ENCODE measurements at places on chromosomes 6 and 20.
A peak's percentile ranks its signal among the peaks of the same experiment; 100 is the strongest.

DNA sequence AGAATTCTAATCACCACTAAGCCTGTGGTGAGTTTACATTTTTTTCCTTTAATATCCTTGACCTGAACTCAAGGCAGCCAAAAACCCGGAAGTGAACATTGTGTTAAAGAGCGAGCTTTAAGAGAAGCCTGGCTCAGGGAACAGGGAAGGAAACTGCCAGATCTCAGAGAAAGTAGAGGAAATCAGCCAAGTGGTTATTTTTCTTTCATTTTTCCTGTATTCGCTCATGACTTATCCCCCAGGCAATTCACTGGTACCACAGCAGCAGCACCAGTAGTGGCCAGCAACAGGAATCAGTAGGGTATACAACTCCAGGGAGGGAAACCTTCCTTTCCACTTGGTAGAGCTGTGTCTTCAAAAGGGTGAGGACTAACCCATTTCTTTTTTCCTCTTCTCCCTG lies 89.6 kb upstream of the HMGCLL1 start:
- DNase-seq: no peak

DNA sequence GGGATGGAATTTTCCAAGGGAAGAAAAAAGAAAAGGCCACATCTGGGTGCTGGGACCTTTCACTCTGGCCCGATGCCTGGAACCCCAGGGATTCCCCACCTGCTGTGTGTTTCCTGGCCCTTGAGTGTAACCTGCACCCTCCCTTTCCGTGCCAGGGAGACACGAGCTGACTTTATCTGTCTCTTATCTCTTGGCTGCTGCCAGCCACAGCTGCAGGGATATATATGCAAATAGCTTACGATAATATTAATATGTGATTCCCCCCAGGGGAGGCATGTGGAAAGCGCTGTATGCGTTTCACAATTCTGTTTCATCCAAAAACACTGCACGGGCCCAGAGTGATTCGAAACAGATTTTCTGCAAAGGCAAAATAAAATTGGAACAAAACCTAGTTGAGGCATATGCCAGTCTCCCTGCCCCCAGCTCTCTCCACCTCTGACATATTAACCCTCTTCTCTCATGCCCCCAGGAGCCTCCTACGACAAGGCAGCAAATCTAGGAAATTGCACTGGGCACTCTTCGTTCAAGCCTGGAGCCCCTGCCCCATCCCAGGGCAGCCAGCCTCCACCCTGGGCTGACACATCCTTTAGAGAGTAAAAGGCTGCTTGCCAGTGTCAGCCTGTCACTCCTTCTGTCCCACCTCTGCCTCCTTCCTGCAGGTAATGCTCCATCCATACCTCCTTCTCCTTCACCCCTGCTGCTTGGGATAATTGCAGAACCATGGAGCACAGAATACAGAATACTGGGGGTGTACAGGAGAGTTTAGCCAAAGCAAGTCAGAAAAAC lies 1.3 kb downstream of the RIPOR3 start:
- no peak for DNase-seq

GRCh38 chr6:116246089-116246488 lies 7.8 kb downstream of the TSPYL4 start:
- DNase-seq: peak; percentile 32

DNA sequence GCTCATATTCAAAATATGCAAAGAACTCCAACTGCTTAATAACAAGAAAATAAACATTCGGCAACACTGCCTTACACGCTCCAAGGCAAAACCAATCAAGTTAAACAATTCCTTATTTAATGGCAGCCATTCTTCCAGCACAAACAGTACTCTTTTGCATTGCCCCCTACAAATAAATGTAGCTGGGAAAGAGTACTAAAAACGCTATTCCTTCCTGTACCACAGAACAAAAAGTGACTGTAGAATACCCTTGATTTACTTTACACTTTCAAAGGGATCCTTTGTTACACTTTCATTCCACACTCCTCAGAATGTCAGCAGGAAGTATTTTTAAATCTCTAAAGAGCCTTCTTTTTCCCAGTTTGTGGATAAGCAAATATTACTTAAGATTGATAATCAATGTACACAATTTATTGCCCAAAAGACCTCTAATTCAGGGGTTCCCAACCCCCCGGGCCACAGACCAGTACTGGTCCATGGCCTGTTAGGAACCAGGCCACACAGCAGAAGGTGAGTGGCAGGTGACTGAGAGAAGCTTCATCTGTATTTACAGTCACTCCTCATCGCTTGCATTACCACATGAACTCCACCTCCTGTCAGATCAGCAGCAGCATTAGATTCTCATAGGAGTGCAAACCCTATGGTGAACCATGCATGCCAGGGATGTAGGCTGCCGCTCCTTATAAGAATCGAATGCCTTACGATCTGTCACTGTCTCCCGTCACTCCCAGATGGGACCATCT lies 51.6 kb downstream of the MBOAT1 start:
- peak; percentile 21 for DNase-seq

DNA sequence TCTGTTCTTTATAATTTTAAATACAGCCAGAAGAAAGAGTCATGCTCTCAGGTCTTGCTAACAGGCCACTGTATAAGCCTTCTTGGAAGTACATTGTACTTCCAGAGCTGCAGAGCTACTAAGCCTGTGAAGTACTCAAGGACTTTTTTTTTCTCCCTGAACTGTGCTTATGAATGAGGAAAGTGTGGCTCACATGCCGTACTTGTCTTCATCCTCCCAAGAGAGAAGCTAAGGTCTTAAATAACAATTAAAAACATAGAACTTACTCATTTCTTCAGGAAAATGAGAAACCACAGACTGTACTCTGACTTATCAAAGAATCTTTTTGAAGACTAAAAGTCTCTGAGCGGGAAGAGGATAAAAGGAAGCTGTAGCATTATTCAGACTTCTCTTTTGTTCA lies 218.3 kb downstream of the HTR1B start:
- no peak for DNase-seq

- peak; percentile 98 for DNase-seq
Measured at GRCh38 chr6:57089687-57090457, at the start of gene ZNF451. Gene ZNF451, plus strand, starts transcription at chr6:57090188. Its CDS starts 66 bp downstream, at chr6:57090254.

DNA sequence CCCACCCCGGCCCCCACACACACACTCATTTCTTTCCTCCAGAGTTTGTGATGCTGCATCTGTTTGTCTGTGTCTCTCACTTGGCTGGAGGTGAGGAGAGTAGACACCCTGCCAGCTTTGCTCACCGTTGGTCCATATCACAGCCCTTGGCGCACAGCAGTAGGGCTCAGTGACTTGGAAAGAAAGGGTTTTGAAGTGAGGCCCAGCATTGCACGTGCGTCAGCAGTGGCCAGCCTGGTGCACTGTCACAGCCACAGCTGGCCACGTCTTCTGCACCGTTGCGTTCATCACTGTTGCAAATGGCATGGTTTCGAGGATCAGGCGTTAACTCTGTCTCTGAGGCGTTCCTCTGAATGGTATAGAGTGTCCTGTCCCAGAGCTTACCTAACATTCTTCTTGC lies 3.7 kb downstream of the WFDC5 start:
- peak; percentile 10 for DNase-seq

- peak; percentile 21 for DNase-seq
Measured at GRCh38 chr6:139330826-139331500, 39.2 kb upstream of the TXLNB start.

DNA sequence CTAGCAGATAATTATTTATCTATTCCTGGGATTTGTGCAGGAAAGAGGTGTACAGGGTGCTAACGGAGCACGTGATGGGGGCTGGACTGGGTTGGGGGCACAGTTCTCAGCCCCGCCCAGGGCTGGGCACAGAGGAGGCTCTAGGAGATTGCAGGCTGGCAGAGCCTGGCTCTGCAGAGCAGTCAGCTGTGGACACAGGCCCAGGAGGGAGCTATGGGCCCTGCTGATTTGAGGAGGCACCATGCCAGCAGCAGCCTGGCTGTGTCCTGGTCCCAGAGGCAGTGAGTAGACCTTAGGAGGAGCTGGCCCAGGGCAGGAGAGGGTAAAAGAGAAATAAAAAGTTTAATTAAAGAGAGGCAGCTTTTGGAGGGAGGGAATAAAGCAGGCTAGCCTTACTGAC lies 19.3 kb downstream of the MAFB start:
- DNase-seq: no peak

DNA sequence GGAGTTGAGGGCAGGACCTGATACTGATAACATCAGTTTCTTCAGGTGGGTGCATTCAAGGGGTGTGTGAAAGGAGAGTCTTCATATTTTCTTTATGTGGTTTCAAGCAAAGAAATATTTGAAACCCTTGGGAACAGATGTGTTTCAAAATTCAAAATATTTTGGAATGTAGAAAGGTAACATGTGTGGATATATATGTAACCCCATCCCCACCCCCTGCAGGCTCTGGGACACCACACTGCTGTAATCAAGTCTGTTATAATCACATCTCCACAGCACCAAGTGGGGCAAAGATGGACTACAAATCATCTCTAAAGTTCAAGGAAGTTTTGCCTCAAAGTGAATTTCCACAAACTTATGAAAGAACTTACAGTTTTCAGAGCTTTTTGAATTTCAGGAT lies 41.1 kb downstream of the CLIC5 start:
- no peak for DNase-seq

- peak; percentile 77 for DNase-seq
Measured at GRCh38 chr20:3727401-3728021, 5.0 kb upstream of the HSPA12B start.

GRCh38 chr20:5065879-5066383 lies 53.8 kb downstream of the PCNA start:
- DNase-seq: peak; percentile 97

DNA sequence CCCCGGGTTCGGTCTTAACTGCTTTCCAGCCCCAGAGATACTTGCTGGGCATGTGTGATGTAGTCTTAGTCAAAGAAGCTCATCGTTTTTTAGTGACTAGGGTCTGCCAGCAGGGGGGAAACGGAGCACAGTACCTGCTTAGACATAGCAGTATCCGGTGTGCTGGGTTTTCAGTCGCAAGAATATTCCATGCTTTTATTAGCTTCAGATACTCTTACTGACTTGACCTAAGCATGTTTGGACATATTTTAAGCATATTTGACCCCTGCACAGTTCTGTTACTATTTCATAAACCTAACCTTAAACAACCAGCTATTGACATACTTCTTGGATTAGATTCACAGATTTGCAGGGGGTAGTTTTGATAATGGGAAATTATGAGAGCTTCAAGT lies 3.0 kb downstream of the E2F3 start:
- DNase-seq: peak; percentile 49

DNA sequence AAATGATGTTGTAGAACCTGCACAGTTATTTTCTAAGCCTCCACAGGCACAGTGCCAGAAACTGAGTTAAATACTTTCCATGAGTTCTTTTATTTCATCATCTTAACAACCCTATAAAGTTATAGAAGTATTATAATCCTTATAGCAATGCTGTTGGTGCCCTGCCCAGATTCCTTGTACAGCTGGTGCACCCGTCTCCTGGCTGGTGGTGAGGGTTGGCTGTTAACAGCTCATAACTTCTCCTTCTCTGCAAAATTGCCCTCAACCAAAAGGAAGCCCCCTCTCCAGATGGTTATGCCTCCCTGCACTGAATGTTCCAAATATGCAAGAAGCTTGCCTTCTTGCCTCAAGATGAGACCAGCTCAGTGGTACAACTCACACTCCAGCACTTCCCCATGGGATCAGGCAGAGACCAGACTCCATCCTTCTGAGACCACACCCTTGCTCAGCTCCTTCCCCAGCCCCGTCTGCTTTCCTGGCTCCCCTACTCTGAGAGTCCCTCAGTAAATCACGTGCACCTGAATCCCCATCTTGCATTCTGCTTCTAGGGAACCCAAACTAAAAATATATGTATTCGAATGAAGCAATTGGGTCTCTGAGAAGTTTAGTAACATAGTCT lies 304.4 kb upstream of the PLCB4 start:
- no peak for DNase-seq

GRCh38 chr6:90466154-90466940 lies 120.5 kb downstream of the MAP3K7 start:
- DNase-seq: no peak

DNA sequence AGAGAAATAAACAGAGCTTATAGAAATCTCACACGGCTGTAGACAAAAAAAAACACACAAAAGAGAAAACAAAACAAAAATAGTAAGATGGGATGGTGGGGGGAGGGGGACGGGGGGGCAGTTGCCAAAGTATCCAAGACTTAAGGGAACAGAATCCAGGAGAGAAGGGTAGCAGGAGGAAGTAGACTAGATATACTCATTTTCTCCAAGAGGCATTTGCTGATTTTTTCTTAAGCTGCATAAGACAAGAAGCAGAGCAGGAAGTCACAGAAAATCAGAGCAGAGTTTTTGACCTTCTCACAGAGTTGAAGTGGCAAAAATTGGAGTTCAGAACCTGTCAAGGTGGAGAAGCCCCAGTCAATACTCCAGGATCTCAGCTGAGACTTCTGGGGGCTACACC lies 237.7 kb downstream of the HIVEP2 start:
- no peak for DNase-seq

DNA sequence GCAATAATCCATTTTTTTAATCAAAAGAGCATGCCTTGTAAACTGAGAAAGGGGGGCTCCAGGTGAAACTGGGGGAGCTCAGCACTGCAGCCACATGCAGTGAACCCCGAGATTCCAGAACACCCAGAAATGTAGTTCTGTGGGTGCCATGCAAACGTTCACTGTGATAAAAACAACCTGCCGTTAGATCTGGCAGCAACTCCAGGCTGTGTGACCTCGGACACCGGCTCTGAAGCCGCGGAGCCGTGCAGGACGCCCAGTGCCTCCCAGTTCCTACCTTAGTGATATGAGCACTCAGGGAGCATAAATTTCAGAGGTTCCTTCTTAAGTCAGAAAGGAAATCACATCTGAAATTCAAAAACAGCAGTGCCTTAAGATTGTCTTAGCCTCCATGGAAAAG lies 85.4 kb upstream of the THBS2 start:
- no peak for DNase-seq

DNA sequence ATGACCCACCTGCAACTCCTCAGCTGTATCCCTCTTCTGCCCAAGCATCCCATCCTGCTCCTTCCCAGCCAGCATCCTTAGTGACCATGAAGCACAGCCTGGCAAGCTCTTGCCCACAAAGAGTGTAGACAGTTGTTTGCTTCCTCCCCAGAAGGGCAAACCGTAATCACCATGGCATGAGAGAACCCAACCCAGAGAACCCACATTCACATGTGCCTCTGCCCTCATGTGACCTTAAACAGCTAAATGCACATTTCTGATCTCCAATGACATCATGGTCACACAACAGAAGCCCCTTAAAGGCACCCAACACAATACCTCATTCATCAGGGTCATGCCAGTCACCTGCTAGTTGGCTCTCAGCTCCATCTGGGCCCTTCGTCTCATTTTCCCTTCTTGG lies 162.8 kb upstream of the CDYL start:
- no peak for DNase-seq

DNA sequence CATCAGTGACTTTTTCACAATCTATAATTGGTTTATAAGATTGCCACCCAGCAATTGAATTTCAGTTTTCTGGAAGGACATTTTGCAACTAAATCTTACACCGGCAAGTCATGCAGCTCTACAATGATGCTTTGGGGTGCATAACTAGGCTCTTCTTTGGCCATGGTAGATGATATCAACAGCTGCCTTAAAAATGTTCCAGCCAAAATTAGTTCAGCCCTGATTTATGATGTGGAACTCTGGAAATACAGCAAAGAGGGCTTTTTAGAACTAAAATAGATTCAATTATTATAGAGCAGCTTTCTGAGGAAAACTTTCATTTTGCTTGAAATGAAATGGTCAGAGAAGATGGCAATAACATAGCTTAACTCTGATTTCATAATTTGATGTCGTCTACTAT lies 18.4 kb upstream of the MCM9 start:
- DNase-seq: no peak

GRCh38 chr6:9136141-9136822 lies 700.9 kb upstream of the SLC35B3 start:
- no peak for DNase-seq

GRCh38 chr6:39731565-39731964 lies 6.4 kb upstream of the KIF6 start:
- no peak for DNase-seq
